ENCODE measurements at places on chromosomes 1 and 21. TPM values are rescaled to one million over a fixed set of nuclear protein-coding genes. Genes with fewer than 3 reads are reported as not detected.

Gene SLAMF8
- total RNA-seq, result not detected

Gene ZNF593OS
- not detected for total RNA-seq

Gene SPATA21
- 0.40 TPM for total RNA-seq

Gene LDLRAD1
- total RNA-seq, result not detected

Gene KCNJ15
- not detected for total RNA-seq

Gene PLXNA2
- 0.23 TPM for total RNA-seq

Gene LCE1F
- not detected for total RNA-seq

Gene OR2L8
- total RNA-seq, result not detected

Gene VWA5B1
- total RNA-seq, result 0.19 TPM

Gene PCSK9
- not detected for total RNA-seq

Gene PTCH2
- total RNA-seq, result 1.0 TPM

Gene EPHA10
- total RNA-seq, result not detected

Gene OR14I1
- not detected for total RNA-seq

Gene LORICRIN
- total RNA-seq, result not detected

Gene RNF186
- not detected for total RNA-seq

DNA sequence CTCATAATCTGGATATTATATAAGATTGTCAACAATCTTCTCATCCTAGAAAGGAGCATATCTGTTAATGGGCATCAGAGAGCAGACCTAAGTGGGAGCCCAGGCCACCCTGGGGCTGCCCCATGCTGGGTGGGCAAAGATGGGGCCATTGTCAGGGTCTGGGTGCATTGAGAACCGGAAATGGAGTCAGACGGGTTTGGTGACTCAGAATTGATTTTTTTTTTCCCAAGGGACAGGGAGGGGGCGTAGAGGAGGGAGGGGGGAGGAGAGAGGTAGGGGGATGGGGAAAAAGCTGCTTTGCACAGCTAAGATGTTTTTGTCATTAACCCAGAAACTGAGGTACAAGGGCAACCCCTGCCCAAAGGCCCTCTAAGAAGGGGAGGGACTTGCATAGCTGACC, 1.3 kb downstream of the ATXN7L2 start:
- no peak for DNase-seq

DNA sequence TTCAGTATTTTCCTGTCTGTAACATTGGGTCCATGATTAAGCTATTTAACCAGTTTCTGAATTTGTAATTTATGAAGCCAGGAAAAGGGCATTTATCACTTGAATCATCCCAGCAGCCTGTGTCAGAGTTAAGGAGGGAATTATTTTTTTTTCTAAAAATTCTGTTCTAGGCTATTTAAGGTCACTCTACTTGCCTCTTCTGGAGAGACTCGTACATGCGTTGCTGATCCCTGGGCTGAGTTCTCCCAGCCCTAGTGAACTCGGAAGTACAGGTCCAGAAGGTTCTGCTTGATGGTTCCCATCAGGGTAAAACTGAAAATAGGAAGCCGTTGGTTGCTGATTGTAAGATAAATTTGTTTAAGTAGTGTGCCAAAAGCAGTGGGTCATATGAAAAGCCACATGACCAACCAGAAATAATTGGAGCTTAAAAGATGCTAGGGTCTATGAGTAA, 90.7 kb downstream of the GPR88 start:
- DNase-seq, result no peak

DNA sequence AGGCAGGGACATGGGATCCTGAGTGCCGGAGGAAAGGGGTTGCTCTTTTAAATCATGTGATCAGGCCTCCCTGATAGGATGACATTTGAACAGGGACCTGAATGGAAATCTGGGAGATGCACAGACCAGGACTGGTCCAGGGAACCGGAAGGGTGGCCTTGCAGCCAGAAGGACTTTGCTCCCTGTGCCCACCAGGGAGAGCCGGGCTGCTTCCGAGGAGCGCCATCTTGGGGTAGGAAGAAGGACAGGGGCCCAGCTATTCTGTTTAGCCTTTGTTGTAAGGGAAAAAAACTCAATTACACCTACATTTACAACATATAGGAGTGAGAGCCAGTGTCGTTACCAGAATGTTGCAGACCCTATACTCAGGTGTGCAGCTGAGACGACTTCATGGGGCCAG, 5.5 kb downstream of the KLHDC7A start:
- DNase-seq, result no peak

GRCh38 chr1:230430499-230430898, 4.4 kb upstream of the PGBD5 start:
- no peak for DNase-seq

GRCh38 chr1:66788231-66788939, 12.7 kb downstream of the INSL5 start:
- DNase-seq, result peak; percentile 56

DNA sequence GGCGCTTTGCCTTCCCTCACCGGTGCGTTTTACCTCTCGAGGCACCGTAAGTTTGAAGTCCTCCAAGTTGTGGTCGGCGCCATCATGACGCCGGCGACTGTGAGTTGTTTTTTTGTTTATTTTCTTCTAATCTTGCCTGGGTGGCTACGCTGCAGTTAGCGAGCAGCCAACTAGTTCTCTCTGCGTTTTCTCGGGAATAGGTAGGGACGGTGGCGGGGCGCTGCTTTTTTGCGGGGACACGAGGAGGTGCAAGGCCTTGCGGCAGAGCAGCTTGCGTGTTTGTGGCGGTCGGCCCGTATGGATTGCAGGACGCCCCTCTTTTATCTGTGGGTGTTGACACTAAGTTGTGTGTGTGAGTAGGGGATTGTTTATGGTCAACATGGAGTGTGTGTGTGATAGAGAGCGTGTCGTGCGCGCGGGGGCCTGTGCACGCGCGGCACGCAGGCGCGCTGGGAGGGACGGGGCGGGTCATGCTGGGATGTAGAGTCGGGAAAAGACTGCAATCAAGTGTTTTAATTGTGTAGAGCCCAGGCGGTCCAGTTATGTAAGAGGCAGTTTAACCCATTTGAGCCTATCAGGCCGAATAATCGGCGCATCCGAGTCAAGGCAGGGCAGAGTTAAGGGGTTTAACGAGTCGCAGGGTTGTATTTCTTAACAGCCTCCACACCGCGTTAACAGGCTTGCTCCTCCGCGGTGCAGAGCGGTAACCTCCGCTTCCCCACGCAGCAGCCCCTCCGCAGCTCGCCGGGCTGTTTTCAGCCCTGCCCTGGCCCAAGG, 1.2 kb upstream of the NEGR1 start:
- DNase-seq, result no peak

- DNase-seq, result no peak
Observed at GRCh38 chr1:42381280-42381673, 685 bp downstream of the RIMKLA start.

DNA sequence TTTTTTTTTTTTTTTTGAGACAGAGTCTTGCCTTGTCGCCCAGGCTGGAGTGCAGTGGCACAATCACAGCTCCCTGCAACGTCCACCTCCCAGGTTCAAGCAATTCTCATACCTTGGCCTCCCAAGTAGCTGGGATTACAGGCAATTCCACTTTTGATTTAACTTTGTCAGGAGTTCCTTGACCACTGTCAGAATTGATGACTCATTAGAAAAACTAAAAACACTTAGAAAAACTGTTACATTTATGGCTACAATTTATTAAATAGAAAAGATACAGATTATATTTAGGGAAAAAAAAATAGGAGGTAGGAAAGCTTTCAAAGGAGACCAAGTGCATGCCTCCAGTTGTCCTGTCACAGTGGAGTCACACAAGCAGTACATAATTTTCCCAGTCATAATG, 20.0 kb downstream of the ZNF678 start:
- DNase-seq, result no peak

- peak; percentile 77 for DNase-seq
Observed at GRCh38 chr1:203649999-203650836, 23.6 kb downstream of the ATP2B4 start.

DNA sequence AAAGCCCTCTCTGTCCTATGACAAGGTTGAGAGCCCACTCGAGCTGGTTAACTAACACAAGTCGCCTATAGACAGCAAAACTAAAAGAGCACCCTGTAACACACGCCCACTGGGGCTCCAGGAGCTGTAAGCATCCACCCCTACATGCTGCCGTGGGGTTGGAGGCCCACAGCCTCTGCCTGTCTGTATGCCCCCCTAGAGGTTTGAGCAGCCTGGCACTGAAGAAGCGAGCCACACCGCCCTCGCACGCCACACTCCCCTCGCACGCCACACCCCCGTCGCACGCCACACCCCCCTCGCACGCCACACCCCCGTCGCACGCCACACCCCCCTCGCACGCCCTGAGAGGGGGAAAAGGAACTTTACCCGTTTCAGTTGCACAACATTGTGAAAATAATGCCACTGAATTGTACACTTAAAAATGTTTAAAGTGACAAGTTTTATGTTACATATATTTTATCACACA, 13.2 kb upstream of the HMGCL start:
- DNase-seq, result peak; percentile 78

DNA sequence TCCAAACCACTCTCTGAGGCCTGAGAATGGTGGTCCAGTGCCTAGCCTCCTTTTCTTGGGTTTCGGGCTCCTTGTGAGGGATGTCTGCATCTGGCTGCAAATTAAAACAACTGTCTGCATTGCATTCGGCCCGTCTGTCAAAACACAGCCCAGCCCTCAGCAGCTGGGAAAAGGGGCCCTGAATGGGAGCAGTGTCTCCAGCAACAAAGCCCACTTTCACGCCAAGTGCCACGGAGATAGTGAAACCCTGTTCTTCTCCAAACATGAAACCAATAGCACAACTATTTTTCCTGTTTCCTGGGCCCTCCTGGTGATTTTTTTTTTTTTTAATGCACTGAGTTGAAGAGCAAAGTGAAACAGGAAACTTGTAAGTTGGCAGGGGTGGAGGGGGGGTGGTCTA, 138.4 kb downstream of the PLXNA2 start:
- no peak for DNase-seq

GRCh38 chr1:151461694-151462093, 2.4 kb upstream of the POGZ start:
- no peak for DNase-seq

GRCh38 chr1:244388961-244389360, 62.7 kb downstream of the ADSS2 start:
- no peak for DNase-seq

DNA sequence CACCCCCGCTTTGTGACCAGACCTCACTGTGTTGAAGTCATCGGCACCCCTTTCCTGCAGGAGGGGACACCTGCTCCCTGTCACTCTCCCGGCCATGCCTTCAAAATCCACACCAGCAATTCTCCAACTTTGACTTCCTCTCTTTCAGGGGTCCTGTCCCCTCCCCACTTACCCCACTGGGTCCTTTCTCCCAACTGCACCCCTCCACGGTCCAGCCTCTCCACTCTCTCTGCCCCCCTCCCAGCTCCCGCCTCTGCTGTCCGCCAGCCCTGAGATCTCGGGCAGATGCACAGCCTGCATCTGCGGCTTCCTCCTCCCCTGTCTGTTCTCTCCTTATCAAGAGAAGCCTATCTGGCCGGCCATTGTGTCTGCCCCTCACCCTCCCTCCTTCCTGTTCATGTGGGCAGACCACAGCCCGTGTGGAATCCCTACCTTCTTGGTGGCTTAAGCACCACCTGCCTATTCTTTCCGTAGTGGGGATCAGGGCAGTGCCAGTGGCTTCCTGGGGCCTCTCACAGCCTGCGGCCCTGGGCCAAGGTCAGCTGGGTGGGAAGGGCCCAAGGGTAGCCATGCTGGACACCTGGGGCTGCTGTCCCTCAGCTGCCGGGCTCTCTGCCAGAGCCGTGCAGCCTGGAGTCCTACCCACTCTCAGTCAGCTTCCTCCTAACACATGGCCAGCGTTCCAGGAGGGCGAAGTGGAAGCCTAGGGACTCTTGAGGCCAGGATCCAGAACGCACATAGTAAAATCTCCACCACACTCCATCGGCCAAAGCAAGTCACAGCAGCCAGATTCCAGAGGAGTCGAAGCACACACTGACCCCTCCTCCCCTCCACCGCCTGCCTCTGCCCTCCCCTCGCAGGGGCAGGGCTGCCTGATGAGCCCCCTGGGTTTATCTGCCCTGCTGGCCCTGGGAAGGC, 5.1 kb upstream of the HES4 start:
- DNase-seq, result no peak

DNA sequence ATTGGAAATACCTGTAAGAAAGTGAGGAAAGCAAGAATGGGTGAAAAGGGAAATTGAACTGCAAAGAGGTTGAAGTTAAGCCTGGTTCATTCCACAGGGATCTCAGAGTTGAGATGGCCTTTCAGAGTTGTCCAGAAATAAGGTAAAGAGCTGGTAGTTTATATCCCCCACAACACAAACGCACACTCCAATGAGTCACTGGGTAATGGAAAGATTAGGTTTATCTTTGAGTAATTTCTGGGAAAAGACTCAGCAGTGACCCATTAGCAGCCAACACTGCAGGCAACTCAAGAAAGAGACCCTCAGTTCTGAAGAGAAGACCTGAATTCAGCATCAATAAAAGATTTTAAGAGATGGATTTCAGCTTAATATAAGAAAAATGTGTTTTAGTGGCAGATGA, 485.5 kb downstream of the PTPRC start:
- DNase-seq, result no peak

GRCh38 chr1:114833421-114833820, 21.2 kb upstream of the SYCP1 start:
- no peak for DNase-seq

- no peak for DNase-seq
Observed at GRCh38 chr21:39094847-39095579, 88.2 kb downstream of the PSMG1 start.

GRCh38 chr1:236421850-236422516, 27.9 kb downstream of the EDARADD start:
- no peak for DNase-seq

GRCh38 chr21:17793246-17794123, 25.7 kb downstream of the C21orf91 start:
- DNase-seq, result peak; percentile 16

DNA sequence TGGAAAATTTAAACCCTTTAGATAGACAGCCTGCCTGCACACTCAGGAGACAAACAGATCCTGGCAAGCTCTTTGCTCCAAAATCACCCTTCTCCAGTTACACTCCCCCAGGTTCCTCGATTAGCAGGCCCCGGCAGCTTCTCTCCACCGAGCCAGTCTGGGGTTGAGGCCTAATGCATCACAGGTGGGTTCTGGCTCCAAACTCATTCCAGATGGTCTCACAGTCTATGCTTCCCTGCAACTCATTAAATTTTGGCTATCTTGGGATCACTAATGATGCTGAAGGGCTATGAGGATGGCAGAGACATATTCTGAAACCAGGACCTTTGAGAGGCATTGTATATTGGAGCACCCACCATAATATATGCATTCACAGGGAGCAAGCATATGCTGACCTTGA, 559.8 kb upstream of the USP24 start:
- no peak for DNase-seq

GRCh38 chr1:225573216-225573615, 79.7 kb downstream of the ENAH start:
- no peak for DNase-seq

DNA sequence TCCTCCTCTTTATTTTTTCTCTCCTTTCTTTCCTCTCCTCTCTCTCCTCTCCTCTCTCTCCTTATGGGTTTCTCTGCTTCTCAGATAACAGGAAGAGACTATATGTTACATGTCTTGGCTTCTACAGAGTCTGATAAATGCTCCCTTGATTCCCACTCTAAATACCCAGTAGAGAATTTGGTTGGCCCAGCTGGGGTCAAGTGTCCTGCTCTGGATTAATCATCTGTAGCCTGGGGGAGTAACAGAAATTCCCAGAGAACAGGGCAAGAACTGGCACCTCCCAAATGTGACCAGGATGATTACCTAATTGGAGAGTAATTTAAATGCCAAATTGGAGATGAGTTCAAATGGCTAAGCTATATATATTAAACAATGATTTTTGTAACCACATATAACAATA, 146.1 kb upstream of the LMO4 start:
- no peak for DNase-seq

- DNase-seq, result no peak
Observed at GRCh38 chr1:204405988-204406387, 5.6 kb downstream of the PPP1R15B start.

Data from OCI-LY7 (cell line).